Bronchial epithelial cell (primary cell): ENCODE measurements at places on chromosomes 1 and 21.

GRCh38 chr1:53896635-53897229 lies 2.7 kb downstream of the DIO1 start:
- DNase-seq: peak; percentile 49

DNA sequence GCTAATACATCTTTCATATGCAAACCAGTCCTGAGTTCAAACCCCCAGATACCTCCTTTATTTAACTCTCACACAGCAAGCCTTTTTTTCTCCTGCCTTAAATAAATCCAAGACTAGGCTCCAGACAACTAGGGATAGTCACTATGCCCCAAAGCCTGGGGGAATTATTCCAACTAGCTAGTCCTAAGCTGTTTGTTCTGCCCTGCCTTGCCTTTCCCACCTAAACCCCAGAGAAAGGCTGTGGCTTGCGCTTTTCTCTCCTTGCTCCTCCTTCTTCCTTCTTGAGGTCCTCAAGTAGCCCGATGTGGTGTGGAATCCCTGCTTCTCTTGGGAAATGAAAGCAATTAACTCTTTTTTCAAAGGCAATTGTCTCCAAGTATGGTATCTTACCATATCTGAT lies 31.8 kb downstream of the C1orf87 start:
- DNase-seq: no peak

GRCh38 chr1:30537279-30537678 lies 186.1 kb downstream of the MATN1 start:
- DNase-seq: no peak

DNA sequence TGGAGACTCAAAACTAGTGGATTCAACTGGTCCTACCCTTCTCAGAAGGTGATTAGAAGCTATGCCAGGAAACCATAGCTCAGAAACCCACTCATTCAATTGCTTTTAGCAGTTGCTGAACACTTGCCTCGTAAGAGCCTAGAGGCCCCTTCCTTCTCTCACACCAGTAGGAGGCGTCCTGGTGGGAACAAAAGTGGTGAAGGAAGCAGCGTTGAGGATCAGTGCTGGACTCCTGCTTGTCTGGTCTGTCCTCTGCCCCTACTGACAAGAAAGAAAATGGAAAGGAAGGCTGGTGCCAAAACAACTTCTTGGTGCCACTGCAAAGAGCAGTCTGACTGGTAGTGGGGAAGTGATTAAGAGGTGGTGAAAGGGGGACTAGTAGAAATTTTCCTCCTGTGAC lies 269.7 kb downstream of the LMO4 start:
- no peak for DNase-seq

DNA sequence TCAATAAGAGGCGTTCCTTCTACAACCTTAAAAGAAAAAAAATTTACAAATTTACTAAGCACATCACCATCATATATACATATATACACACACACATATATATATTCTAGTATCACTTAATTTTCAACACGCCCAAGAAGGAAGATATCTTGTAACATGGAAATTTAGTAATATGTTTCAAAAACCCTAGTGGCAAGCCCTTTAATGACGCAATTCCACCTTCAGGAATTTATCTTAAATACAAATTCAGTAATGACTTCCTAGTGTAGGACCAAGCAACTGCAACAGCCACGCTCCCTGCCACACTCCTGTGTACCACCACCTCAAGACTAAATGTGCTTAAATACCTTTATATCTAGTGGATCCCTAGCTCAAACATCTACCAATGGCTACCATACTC lies 12.5 kb downstream of the LBR start:
- DNase-seq: no peak

- DNase-seq: no peak
Measured at GRCh38 chr1:3993619-3994375, 93.7 kb upstream of the C1orf174 start.

DNA sequence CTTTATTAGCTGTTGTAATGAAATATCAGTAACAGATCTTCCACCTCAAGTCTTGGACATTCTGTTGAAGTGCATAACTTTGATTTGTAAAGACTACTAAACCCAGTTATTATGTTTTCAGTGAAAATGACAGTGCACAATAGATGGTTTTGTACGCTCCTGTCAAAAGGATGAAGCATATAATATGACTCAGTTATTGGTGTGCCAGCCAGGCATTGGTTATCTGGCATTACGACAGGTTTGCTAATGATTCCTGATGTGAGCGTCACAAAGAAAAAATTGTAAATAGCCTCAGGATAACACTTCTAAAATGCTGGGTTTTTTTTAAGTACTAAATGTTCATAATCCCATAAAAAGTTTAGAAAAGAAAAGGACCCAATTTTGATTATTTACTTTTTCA lies 147.9 kb downstream of the MAGI3 start:
- DNase-seq: peak; percentile 80

- peak; percentile 49 for DNase-seq
Measured at GRCh38 chr1:235093013-235093695, 35.5 kb downstream of the TOMM20 start.

GRCh38 chr1:183287191-183287675 lies 101.2 kb downstream of the LAMC2 start:
- no peak for DNase-seq

DNA sequence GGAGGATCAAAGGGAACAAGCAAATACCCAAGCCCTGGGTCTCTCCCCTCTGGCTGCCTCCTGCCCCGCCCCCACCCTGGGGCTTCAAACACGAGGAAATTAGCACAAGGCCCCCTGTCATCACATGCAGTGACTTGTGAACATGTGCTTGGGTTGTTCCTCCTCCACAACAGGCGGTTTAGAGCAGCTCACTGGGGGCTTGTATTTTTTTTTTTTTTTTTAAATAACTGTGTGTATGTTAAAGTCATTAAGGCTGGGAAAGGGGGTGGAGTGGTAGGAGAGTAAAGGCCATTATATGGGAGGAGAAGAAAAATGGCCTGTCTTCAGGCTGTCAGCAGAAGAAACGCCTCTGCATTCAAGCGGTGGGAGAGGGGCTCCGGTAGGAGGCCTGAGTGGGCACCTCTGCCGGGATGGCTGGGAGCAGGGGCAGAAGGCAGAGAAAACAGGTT lies 64.2 kb downstream of the PLXNA2 start:
- DNase-seq: no peak

- DNase-seq: no peak
Measured at GRCh38 chr1:40663324-40664166, 1.9 kb downstream of the RIMS3 start.

DNA sequence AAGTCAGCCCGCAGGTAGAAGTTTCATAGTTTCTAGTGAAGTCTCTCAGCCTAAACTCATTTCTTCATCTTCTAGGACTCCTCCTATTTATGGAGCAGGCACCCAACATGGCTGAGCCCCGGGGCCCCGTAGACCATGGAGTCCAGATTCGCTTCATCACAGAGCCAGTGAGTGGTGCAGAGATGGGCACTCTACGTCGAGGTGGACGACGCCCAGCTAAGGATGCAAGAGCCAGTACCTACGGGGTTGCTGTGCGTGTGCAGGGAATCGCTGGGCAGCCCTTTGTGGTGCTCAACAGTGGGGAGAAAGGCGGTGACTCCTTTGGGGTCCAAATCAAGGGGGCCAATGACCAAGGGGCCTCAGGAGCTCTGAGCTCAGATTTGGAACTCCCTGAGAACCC lies 7.2 kb downstream of the CGN start:
- DNase-seq: no peak

- DNase-seq: no peak
Measured at GRCh38 chr1:232995189-232995588, 44.8 kb downstream of the NTPCR start.

- DNase-seq: no peak
Measured at GRCh38 chr1:238465449-238465848, 574.7 kb upstream of the ZP4 start.

DNA sequence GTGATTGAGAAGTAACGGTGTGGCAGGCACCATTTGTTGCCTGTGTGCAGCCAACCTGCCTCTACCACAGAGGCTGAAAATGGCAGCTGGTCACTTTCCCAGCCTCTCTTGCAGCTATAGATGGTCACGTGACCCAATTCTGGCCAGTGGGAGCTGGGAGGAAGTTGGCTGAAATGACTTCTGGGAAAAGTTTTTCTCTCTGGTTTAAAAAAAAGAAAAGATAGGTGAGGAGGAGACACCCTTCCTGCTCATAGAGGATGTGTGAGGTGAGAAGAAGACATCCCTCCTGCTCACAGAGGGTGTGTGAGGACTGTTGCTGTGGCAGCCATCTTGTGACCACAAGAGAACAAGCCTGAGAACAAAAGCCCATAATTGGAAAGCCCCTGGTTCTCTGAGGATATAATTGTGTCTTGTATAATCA lies 122.8 kb downstream of the SYF2 start:
- DNase-seq: no peak

- DNase-seq: no peak
Measured at GRCh38 chr1:31189696-31190674, 49.7 kb downstream of the NKAIN1 start.

DNA sequence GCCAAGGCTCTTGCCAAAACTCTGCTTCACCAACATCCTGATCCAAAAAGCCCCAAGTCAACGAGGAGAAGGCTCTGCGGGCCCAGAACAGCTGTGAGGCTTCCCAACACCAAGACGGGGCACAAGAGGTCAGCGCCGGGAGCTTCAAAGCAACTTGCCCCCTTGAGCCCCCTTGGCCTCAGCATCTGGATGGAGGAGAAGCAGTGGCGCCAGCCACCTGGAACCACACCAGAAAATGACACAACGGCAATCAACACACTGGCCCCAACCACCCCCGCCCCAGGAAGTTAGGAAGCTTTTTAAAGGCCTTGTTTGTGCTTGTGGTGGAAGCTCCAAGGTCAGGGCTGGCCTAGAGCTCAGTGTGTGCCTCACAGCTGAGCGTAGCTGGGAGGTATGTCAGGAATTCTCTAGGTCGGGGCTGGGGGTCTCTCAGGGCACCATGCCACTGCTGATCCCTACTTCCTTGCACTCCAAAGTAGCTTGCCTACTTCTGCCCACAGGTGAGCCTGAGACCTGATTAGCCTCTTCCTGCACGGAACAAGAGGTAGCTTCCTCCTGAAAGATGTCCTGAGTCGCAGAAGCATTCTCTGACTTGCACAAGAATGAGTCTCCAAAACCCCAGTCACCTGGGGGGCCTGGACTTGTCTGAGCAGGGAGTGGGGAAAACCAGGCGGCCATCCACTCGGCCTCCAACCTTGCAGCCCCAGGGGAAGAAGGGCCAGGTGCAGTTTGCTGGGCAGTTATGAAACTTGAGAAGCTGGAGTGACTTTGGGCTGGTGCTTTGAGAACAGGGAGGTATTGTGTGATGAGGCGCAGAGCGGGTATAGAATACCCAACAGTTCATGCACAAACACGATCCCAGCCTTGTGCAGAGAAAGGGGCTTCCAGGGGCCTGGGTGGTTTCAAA lies 9.7 kb upstream of the SRP9 start:
- DNase-seq: peak; percentile 62

DNA sequence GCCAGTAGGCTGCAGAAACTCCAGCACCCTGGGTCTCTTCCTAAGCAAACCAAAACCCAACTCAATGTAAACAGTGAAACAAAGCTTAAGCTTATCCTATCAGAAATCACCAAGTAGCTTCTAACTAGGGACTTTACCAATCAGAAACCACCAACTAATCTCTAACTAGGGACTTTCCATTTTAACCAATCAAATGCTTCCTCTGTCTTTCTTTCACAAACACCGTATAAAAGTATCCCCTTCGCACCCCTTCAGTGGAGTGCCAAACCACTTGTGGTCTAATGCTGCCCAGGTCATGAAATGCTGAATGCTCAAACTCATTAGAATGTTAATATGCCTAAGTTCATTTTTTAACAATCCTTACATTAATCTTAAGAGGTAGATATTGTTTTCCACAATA lies 250.5 kb upstream of the DUSP10 start:
- no peak for DNase-seq

GRCh38 chr1:232018231-232019025 lies 391.8 kb downstream of the DISC1 start:
- no peak for DNase-seq

GRCh38 chr1:41245659-41246058 lies 3.6 kb upstream of the SCMH1 start:
- no peak for DNase-seq

- DNase-seq: peak; percentile 84
Measured at GRCh38 chr1:230824919-230825721, 43.2 kb downstream of the C1orf198 start.

- no peak for DNase-seq
Measured at GRCh38 chr1:97159342-97159741, 437.8 kb downstream of the PTBP2 start.

DNA sequence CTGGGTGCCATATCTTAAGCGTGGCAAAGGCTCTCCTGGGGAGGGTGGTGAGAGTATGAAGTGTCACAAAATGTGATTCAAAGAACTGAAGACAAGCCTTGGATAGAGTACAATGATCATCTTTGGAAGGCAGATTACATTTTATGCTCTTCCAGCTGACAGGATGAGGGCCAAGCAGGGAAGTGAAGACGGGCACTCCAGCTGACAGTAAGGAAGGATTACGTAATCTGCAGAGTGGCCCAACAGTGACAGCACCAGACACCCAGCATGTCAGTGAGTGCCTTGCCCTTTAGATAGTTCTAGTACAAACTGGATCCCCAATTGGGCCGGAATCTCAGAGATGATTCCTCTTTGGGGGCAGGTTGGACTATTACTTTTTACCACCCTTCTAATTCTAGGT lies 52.7 kb downstream of the UBE2T start:
- no peak for DNase-seq

DNA sequence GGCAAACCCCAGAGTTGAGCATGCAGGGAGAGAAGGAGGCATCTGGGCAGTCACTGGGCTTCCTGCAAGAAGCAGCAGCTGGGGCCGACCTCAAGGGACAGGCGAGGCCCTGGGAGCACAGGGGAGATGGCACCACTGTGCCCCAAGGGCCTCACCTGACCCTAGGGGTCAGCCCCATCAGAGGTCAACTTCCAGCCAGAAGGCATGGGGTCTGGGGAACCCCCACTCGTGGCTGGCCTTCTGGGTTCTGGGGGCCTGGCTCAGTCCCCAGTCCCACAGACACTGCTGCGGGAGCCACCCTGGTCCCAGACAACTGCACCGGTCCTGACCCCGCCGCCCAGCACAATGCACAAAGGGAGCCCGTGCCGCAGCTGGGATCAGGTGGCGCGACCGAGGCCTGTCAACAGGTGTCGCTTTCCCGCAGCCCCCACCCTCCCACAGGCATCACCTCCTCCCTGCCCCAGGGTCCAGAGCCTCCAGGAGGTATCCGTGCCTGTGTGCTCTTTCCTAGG lies 6.2 kb downstream of the WNT9A start:
- DNase-seq: no peak
